Stimulated activated CD8-positive, alpha-beta memory T cell treated with anti-CD3 and anti-CD28 coated beads, Interleukin-7, amount 100 ng/mL, for 1 hour (primary cell): ENCODE measurements at places on chromosomes 1 and 21.

GRCh38 chr1:111227851-111228747 lies 586 bp downstream of the CHI3L2 start:
- DNase-seq, result no peak

GRCh38 chr1:48219803-48220202 lies 2.7 kb upstream of the SLC5A9 start:
- no peak for DNase-seq

DNA sequence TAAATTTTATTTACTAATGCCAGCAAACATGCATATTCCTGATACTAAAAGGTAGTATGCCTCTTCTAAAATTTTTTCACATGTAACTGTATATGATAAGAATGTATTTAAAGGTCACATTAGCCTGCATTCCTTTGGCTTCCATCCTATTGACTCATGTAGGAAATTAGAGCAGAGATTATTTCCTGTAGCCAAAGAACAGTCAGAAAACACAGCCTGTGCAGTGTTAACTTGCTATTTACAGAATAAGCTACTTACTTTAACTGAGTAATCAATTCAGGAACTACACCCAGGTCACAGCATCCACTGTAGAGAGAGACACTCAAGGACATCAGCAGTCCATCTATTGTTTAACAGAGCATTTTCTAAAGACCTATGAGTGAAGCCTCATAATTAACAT lies 154.5 kb upstream of the ADGRL4 start:
- no peak for DNase-seq

DNA sequence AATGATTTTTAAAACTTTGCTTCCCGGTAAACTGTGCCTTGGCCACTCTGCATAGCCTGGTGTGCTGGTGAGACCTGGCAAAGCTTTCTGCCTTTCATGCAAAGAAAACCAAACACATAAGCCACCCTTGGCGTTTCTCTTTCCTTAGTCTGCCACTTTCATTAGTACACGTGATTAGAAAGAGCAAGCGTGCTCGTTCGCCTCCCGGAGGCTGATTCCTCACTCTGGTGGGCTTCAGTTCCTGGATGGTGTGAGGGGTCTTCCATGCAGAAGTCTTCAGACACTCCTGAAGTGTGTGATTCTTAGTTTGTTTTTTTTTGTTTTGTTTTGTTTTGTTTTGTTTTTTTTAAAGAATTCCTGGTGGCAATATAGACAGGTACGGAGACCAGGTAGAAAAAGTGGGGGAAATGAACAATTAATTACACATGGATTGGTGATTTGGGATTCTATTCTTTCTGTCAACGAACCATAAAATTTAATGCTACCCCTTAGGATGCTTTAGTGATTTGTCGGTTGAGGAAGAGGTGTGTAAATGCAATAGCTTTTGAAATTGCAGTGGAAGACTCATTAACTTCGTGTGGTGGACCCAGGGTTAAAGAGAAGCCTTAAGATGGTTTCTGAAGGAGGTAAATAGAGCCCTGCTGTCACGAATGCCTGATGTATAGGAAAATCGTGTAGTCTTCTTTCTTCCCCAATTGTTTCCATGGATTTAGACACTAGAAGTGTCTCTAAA lies 2.1 kb downstream of the GALNT2 start:
- DNase-seq, result no peak

- DNase-seq, result no peak
Measured at GRCh38 chr1:18513995-18514394, 33.3 kb downstream of the KLHDC7A start.

- no peak for DNase-seq
Measured at GRCh38 chr21:29181799-29182470, 51.5 kb downstream of the MAP3K7CL start.

GRCh38 chr21:35050348-35051286 lies 1.5 kb upstream of the RUNX1 start:
- no peak for DNase-seq
